COR-L47 (cell line): ENCODE measurements at places on chromosomes 4 and X.

DNA sequence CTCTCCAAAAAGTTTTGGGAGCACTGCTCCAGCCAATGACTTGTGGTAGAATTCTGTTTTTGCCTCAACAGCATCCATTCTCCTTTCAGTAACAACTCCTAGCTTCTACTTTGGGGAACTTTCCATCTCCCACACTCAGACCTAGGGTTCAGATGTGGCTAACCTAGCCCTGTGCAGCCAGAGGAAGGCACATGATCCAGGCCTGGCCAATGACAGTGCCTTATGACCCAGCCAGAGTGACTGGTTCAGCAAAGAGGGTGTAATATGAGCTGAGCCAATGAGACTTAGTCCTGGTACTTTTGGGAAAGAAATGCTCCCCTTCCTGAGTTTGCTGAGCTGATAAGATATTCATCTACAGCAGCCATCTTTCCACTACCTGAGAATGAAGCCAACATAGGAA lies 5.4 kb upstream of the USP46 start:
- no peak for DNase-seq

DNA sequence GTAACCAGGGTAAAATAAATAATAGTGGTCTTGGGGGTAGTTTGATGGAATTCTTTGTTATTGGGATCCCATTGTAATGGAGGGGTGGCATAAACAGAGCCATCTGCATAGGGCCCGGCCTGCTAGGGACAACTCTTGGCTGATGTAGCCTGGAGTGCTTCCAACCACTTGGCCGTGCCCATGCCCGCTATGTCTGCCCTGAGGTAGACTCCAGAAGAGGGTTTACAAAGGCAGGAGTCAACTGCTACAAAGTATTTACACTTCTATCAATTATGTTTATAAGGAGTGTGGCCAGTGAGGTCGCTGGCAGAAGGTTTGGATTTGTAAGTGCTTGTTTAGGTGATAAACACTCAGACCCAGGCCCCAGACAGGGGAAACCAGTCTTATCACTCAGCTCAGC lies 8.1 kb downstream of the RASL11B start:
- peak; percentile 32 for DNase-seq

DNA sequence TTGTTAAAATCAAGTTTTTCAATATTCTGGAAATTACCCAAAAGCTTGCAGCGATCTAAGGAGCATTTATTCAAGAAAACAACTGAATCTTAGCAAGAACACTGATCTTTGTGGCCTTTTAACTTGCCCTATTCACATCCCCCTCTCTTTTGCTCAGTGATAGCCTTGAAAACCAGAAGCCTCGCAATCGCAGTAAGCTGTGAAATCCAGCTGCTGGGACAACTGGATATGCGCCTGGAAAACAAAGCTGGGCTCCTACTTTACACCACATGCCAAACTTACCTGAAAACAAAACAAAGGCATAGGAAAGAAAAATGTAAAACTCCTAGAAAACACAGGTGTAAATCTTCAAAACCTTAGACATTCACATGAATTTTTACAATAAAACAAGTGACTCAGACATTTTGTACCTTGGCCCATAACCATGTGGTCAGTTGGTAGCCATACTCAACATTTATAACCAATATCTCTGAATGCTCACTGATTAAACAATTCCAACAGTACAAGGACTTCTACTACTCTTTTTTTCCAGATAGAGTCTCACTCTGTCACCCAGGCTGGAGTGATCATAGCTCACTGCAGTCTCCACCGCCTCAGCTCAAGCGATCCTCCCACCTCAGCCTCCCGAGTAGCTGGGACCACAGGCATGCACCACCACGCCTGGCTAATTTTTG lies 15.6 kb downstream of the SLC25A53 start:
- DNase-seq: no peak

GRCh38 chrX:115423086-115423485 lies 133.6 kb downstream of the LUZP4 start:
- no peak for DNase-seq

DNA sequence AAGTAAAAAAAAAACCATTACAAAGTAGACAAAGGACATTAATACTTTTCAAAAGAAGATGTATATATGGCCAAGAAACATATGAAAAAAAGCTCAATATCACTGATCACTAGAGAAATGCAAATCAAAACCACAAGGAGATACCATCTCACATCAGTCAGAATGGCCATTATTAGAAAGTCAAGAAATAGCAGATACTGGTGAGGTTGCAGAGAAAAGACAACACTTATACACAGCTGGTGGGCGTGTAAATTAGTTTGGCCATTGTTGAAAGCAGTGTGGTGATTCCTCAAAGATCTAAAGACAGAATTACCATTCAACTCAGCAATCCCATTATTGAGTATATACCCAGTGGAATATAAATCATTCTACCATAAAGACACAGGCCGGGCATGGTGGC lies 39.3 kb downstream of the TASL start:
- DNase-seq: no peak

DNA sequence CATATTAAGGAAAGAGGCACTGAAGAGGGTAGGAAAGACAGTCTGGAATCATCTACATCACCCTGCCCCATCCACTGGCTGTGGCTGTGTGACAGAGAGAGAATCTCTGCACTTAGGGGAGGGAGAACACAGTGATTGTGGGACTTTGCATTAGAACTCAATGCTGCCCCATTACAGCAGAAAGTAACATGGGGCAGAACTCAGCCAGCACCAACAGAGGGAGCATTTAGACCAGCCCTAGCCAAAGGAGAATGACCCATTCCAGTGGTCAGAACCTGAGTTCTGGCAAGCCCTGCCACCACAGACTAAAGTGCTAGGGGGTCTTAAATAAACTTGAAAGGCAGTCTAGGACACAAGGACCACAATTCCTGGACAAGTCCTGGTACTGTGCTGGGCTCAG lies 37.9 kb downstream of the ZNF330 start:
- no peak for DNase-seq

DNA sequence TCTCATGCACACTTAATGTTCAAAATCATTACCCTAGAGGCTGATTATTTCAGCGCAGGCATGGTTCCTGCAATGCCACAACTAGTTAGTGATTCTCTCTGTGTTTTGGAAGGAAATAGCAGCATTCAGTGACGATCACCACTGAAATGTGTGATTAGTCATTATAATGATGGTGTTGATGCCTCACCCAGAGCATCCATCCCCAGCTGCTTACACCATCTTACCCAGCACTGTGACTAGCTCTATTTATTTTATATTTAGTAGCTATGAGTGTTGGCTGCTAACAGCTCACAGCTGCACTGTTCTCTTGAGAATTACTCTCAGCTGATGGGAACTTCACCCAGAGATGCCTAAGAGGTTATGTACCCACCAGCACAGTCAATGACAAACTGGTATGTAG lies 60.5 kb upstream of the TSPAN7 start:
- no peak for DNase-seq

DNA sequence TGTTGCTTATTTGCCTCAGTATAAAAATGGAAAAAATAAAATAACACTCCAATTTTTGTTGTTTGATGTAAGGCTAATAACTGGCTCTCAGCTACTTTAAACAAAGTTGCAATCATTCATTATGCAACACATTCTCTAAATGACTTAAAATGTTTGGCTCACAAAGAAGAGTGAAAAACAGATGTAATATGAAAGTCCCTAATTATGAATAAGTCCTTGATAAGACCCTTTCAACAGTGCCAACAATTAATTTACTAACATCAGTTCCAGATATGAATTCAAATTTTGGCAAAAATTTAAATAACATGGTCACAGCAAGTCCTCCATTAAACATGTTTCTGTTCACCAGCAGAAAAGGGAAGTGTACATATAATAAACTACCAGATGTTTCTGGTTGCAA lies 69.8 kb downstream of the PAPSS1 start:
- no peak for DNase-seq

DNA sequence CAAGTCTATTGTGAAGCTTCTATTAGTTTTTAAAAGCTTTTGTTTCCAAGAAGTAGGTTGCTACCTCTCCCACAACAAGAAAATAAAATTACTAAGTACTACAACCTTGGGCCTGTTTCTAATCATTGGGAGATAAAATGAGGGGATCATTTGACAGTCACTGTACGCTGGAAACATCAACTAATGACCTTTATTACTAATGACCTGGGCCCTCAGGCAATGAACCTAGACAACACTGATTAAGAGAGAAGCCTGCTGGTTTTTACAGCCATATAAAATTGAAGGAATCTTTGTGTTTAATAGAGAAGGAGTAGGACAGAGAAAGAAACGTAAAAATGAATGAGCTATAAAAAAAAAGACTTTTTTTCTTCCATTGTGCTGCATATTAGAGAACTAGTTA lies 1000.9 kb downstream of the STPG2 start:
- no peak for DNase-seq
